ENCODE measurements at places on chromosomes 2 and 18.
A peak's percentile ranks its signal among the peaks of the same experiment; 100 is the strongest.

DNA sequence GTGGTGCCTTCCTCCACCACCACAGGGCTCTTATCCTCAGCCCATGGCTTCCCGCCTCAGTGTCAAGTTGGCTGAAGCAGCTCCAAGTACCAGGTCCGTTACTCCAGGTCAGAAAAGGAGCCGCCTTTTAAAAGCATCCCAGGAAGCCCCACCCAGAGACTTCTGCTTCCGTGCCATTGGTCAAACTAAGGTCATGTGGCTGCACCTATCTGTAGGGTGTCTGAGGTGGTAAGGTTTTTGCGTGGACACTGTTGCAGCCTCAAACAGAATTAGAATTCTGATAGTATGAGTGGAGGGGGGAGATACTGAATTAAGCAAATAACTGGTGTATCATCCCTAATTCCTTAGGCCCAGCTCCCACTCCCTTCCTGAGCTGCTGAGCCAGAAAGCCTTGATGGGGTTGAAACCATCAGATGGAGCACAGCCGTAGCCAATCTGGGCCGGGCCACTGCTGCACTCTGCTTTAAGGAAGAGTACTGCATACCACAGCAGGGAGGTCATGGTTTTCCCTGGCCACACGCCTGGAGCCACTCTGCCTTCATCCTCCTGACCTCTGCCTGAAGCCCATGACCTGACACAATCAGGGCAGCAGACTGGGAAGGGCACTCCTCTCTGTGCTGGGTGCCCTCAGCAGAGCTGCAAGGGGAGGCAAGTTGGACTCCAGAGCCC lies 8.4 kb downstream of the TMEM247 start:
- DNase-seq, result no peak

- no peak for DNase-seq
Measured at GRCh38 chr2:164662868-164663631, 41.8 kb upstream of the GRB14 start.

DNA sequence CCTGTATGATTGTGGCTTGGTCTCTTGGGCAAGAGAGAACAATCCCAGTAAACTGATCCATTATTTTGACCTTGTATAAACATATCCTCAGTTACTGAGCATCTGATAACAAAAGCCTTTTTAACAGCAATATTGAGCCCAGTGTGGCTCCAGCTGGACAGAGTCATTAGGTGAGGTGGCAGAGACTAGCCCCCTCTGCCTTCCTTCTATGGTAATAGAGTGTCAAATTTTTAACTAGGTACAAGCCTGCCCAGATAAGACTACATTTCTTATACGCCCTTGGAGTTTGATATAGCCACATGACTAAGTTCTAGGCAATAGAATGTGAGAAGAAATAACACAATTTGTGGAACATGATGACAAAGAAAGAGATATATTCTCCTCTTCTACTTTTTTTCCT lies 56.2 kb downstream of the HNMT start:
- no peak for DNase-seq

GRCh38 chr18:7514796-7515440 lies 52.2 kb upstream of the PTPRM start:
- DNase-seq, result no peak

GRCh38 chr2:54396107-54396506 lies 60.0 kb upstream of the SPTBN1 start:
- DNase-seq, result no peak

DNA sequence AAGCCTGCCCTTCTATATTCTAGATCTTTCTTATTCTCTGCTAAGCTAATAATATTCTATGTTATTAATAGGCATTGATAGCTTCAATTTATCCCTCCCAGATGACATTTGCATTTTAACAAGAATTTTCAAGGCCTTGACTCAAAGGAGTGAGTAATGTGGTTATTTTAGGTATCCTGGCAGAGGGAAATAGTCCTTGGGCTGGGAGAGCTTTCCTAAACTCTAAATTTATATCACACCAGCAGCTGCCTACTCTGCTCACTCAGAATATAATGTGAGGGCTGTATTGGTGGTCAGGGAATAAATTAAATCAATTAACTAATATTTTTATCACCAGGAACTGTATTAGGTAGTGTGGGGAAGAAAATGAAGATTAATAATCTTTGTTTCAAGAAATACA lies 74.8 kb upstream of the ADAM23 start:
- DNase-seq, result no peak

- peak; percentile 72 for DNase-seq
Measured at GRCh38 chr2:70553584-70554337, at the start of gene TGFA. TSS of gene TGFA (minus strand) at chr2:70553826. CDS start at chr2:70553767, 59 bp downstream.

DNA sequence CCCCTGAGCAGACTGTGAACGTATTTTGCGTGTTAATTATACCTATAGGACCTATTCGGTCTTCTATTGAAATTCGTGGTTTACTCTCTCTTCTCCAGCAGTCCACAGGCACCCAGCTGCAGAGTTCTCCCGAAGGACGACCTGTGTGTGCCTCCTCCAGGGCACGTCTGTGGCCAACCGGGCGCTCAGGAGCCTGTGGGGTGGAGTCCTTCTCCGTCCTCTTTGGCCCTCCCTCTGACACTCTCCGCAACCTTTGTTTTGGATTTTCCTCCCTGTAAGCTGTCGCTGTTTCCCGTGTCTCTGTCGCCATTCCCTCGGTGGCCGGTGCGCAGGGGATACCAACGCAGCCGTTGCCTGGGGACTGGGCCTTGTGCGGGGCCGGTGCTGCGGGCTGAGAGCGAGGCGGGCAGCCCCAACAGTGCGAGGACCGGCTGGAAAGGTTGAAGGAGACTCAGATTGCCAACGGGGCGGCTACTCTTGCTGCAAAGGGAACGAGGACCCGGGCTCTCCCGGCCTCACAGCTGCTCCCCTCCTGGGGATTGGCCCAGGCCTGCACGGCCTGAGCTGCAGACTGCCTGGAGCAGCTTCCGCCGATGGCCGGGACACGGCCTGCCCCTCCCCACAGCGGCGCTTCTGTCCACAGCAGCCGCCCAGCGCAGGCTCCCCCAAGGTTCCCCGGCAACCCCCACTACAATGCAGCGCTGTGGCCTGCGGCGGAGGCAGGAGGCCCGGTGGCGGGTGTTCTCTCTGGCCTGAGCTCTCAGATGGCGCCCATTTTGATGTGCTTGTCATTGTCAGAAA lies 221.0 kb downstream of the MTX2 start:
- DNase-seq, result peak; percentile 73

GRCh38 chr18:46842583-46842982 lies 74.7 kb downstream of the PIAS2 start:
- no peak for DNase-seq

GRCh38 chr2:10408649-10409579 lies 39.2 kb downstream of the ODC1 start:
- DNase-seq, result peak; percentile 78

DNA sequence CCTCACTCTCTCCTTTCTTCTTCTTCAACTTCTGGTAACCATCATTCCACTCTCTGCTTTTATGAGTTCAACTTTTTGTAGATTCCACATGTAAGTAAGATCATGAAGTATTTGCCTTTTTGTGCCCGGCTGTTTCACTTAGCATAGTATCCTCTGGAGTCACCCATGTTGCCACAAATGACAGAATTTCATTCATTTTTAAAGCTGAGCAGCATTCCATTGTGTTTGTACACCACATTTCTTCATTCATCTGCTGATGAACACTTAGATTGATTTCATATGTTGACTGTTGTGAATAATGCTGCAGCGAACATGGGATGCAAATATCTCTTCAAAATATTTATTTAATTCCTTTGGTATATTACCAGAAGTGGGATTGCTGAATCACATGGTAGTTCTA lies 133.6 kb upstream of the ERBB4 start:
- DNase-seq, result no peak

DNA sequence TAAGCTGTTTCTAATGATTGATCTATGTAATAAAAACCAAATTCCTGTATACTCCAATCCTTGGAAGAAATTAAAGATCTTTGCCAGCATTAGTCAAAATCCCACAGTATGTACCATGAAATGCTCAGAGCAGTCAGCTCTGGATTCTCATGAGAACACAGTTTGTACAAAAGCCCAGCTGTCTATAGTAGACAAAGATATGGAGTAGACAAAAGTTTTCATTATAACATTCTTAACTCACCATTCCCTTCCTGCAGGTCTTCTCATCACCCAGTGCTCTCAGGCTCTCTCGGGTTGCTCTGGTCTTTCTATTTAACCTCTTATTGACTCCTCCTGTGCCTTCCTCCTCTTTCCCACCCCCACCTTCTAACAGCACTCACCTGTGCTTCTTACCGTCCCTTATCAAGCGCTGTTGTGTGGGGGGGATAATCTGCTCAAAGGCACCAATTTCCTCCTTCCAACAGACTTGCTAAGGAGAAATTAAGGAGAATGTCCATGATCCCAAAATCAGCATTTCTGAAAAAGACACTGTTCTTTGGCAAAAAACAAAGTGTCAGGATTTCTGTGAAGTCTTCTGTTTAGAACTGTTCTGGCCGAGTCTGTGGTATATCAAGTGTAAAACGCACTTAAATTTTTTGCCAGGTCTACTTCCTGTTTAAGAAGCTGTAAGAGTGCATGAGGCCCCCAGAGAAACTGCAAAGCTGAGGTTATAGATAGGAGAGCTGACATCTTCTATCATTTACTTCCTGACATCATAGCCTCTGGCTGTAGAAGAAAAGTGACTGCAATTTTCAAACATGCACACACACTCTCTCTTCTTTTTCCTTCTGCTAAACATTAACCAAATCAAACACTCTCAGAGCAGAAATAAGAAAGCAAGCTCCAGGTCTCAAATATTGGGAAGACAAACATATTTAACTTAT lies 144.1 kb downstream of the EVA1A start:
- no peak for DNase-seq

Data from posterior cingulate gyrus (tissue), 11 donors.